Esophagus squamous epithelium (tissue), 5 donors: ENCODE measurements at places on chromosomes 6 and 20.

- DNase-seq: no peak
Observed at GRCh38 chr20:46408281-46408731, 1.9 kb upstream of the ELMO2 start.

GRCh38 chr6:165852676-165853075 is 189.6 kb upstream of the PDE10A start:
- DNase-seq: no peak

GRCh38 chr20:16760431-16761304 is 12.5 kb downstream of the OTOR start:
- no peak for DNase-seq

GRCh38 chr6:104754788-104755409 is 104.8 kb downstream of the HACE1 start:
- DNase-seq: no peak
